ENCODE measurements at places on chromosomes 12 and 14.

- DNase-seq = no peak
Observed at GRCh38 chr12:91978143-91978542, 167.5 kb downstream of the BTG1 start.

DNA sequence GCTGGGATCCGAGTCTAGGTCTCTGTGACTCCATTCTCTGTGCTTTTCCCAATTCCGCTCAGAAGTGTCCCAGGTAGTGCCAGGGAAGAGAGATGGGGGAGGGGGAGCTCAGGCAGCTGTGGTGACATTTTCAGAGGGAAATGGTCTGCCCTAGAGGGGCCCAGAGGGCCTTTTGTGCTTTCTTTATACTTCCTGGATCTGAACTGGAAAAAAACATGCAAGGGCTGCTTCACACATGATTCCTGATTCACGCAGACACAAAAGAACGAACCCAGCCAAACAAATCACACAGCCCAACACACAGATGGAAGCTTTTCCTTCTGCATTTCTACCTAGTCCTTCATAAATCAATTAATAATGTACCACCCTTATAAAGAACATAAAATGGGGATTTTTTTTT, 26.5 kb downstream of the GPR68 start:
- DNase-seq = no peak

DNA sequence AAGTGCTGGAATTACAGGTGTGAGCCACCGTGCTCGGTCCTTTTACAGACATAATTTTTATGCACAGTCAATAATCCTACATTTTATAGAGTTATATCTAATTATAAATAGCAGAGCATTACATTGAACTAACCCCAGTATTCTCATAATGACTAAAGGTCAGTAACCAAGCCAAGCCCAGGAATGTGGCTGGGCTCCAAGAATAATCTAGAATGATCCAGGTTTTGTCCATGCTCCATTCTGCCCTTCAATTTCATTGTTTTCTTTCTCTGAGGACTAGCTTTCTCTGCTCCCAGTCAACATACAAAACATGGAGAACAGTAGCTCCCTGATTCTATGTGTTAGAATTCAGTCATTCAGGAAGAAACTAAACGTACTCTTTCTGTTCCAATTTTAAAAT, 92.1 kb upstream of the KRR1 start:
- DNase-seq = no peak

- no peak for DNase-seq
Observed at GRCh38 chr12:45124485-45125155, 73.7 kb upstream of the DBX2 start.

DNA sequence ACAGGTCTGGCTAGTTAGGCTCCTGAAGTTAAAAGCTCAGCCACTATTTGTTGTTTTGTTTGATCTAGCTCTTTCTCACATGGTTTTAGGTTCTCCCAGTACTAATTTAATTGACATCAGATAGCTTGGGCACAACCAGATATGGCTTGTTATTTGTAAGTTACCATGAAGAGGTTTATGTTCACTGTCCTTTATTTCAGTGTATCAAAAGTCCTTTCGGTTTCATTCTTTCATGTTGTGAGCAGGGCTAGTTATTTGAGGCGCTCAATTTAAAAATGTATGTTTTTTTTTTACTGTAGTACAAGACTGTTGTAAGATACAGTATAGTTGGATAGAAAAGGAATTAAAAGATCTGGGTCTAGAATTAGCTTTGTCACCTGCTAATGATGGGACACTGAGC, 7.0 kb downstream of the GPX2 start:
- DNase-seq = no peak

GRCh38 chr12:95462551-95462950, 11.4 kb upstream of the METAP2 start:
- no peak for DNase-seq

GRCh38 chr14:69471436-69471835, 13.1 kb upstream of the PLEKHD1 start:
- DNase-seq = no peak

- DNase-seq = no peak
Observed at GRCh38 chr14:38958589-38958988, 144.4 kb downstream of the SEC23A start.

DNA sequence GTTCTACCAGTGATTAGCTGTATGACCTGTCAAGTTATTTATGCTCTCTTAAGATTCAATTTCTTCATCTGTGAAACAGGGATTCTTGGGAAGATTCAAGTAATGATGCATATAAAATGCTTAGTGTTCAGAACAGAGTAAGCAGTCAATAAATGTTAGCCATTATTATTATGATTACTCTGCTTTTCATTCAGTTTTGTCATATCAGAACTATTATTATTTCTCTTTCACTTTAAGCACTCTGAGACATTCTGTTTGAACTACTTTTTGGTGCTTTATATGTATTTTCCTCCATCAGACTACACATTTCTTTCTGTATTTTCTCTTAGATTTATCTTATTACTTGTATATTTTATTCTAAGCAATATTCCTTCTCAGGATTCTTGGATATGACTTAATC, 81.2 kb downstream of the CFAP54 start:
- DNase-seq = no peak

All from NCI-H146 (cell line).